ENCODE measurements at places on chromosomes 7 and 10.

DNA sequence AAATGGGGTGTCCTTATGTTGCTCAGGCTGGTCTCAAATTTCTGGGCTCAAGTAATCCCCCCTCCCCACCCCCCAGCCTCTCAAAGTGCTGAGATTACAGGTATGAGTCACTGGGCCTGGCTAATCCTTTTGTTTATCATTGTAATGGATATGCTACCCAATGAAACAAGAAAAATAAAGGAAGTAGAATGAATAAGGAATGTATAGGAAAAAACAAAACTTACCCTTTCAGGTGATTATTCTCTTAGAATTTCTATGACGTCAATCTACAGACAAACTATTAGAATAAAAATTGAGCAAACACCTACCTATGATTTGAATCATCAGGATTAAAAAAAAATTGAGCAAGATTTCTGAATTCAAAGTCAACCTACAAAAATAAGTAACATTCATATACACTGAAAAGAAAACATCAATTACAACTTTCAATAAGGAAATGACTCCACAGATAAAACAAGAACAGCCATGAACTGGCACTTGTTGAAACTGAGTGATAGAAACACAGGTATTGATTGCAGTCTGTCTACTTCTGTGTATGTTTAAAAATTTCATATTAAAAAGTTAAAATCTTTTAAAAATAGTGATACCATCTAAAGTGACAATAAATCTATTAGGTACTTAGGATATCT is 12.2 kb downstream of the ADAM12 start:
- DNase-seq: no peak

DNA sequence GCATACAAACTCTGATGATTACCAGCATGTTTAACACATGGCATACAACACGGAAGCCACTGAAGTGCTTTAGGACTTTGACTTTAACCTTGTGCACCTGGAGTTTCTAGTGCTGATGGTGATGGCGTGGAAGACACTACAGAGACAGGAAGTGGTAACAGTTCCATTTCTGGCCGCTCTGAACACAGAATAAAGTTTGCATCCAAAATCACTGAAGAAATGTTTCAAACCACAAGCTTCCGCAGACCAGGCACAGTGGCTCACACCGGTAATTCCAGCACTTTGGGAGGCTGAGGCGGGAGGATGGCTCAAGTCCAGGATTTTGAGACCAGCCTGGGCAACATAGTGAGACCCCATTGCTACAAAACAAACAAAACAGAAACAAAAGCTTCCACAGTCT is 40.3 kb upstream of the TNPO3 start:
- no peak for DNase-seq

GRCh38 chr7:36970551-36971514 is 246.5 kb upstream of the AOAH start:
- no peak for DNase-seq

DNA sequence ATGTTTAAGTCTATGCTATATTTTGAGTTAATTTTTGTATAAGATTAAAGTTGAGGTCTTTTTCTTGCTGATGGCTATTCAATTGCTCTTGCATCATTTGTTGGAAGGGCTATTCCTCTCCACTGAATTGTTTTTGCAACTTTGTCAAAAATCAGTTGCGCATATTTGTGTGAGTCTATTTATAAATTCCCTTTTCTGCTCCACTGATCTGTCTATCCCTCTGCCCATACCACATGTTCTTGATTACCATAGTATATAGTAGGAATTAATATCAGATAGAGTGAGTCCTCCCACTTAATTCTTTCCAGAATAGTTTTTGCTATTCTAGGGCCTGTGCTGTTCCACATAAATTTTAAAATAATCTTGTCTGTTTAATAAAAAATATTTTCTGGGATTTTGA is 152.4 kb upstream of the ADCY1 start:
- DNase-seq: no peak

DNA sequence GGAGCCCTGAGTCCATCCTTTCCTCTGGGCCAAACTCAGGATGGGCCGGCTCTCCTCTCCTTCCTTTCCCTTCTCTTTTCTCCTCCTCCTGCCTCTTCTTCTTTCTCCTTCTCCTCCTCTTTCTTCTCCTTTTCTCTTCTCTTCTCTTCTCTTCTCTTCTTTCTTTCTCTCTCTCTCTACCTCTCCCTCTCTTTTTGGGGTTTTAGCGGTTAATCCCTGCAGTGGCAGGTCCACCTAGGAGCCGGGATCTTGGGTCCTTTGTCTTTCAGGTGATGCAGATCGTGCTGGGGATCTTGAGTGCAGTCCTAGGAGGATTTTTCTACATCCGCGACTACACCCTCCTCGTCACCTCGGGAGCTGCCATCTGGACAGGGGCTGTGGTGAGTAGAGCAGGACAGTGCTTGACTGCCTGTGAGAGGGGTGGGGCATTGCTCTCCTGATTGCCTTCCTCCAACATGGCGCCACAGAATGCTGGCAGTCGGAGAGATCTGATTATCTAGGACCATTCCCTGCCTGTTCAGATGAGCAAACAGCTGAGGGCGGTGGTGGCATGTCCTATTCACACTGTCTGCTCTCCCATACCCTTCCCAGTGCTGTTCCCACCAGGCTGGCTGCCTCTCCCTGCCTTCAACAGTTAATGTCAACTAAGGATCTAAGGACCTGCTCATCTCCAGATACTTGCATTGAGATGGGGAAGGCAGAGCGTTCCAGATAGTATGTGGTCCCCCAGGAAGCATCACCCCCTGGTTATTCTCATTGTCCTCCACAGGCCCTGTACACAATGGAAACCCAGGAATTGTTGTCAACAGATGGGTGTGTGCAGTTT is 1.6 kb downstream of the TMEM176A start:
- DNase-seq: no peak

- DNase-seq: peak; percentile 47
These were observed 48.4 kb downstream of the TES start for GRCh38 chr7:116258734-116259133.

All from GM03348 (cell line).